ENCODE measurements at places on chromosomes 1 and 21. TPM values are rescaled to one million over a fixed set of nuclear protein-coding genes. Genes with fewer than 3 reads are reported as not detected.

DNA sequence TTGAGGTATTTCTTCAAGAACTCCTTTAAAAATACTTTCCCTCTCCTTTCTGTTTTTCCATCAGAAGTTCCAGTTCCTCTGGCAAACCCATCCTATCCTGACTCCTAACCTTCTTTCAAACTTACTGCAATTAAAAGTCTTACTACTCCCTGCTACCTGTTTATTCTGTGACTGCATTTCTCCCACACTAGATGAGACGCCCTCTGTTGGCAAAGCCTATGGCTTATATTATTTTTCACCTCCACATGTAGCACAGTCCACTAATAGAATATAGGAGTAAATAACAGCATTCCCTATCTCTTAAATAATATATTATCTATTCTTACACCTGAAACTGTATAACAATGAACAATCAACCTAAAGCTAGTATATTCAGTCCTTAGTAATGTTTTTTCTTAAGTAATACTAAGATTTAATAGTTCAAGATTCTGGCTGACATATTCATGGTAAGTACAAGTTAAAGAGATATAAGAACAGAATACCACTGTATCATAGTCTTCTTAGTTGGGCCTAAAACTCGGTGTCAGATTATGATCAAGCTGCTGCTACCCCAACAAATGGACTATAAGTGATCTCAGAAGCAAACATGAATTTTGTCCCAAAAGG is 54.8 kb downstream of the RAB3GAP2 start:
- no peaks in the 10 kb centered on the region for H3K36me3 ChIP-seq
- DNase-seq: no peak
- H3K27ac ChIP-seq: no peak overlapping the region
- no peak overlapping the region for H3K4me3 ChIP-seq

DNA sequence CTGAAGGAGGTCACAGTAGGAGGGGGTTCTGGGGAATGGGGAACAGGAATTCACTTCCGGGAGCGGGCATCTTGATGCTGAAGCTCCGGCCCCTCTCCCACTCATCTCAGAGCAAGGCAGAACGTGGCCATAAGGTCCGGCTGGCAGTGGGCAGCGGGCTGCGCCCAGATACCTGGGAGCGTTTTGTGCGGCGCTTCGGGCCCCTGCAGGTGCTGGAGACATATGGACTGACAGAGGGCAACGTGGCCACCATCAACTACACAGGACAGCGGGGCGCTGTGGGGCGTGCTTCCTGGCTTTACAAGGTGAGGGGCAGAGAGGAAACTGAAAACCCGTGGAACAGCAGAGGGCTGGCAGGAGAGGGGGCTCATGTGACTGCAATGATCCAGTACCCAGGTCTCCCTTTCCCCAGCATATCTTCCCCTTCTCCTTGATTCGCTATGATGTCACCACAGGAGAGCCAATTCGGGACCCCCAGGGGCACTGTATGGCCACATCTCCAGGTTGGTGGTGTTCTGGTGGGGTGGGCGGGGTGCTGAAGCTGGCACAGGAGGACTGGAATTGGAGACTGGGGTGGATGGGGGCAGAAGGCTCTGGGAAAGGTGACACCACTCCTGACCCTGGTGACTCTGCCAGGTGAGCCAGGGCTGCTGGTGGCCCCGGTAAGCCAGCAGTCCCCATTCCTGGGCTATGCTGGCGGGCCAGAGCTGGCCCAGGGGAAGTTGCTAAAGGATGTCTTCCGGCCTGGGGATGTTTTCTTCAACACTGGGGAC is 3.0 kb downstream of the SLC27A3 start:
- no peak for DNase-seq
- H3K4me1 ChIP-seq: peaks cover 80% of the 10 kb centered on the region
- no peaks in the 10 kb centered on the region for H3K27me3 ChIP-seq
- H3K27ac ChIP-seq: no peak overlapping the region
- peaks cover under 1% of the 10 kb centered on the region for H3K36me3 ChIP-seq
- no peak overlapping the region for H3K4me3 ChIP-seq

DNA sequence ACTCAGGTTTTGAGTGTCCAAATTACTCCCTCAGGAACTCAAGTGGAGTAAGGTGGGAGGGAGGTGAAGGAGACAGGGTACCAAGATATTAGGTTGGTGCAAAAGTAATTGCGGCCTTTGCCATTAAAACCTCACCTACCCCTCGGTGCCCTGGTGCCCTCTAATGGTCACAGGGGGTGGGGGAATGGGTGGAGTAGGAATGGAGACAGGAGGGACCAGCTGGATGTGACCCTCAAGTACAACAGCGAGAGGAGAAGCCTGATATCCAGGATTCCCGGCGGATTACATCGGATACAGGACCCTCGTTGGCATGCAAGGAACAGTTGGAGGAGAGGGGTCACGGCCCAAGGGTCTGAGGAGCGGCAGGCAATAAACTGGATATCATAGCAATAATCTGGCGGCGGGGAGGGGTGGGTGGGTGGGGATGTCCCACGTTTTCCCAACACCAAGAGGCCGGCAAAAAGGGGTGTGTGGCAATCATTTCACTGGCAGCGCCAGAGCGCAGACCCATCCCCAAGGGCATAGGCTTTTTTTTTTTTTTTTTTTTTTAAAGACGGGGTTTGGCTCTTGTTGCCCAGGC is 4.3 kb upstream of the ZBTB7B start:
- H3K27ac ChIP-seq: no peak overlapping the region
- no peaks in the 10 kb centered on the region for H3K36me3 ChIP-seq
- H3K27me3 ChIP-seq: no peaks in the 10 kb centered on the region
- no peak for DNase-seq
- H3K4me3 ChIP-seq: no peak overlapping the region

DNA sequence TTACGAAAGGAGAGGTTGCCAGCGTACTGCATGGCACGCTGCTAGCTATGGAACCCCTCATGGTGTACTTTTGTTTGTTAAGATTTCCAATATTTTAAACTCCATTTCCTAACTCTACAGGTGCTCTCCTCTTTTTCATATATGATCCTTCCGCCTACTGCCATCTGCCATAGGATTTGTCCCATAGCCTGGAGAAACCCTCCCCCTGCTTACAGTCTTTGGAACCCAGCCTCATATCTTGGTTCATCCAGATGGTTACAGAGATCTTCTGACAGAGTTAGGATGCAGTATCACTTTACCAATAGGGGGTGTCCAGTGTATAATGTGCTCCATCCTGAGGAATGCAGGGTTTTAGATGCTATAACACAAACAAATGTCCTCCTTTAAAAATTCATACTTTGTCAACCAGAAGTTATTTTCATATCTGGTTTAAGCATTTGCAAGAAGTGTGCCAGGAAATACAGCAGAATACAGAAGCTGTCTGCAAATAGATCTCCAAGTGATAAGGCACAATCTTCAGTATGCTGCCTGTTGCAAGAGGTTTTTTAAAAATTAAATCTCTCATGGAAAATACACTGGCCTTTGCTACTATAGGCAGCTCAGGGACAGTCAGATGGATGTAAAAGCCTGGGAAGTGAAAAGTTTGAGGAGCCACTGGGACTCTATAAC is 377.8 kb downstream of the KCNH1 start:
- no peaks in the 10 kb centered on the region for H3K27me3 ChIP-seq
- DNase-seq: no peak
- H3K4me1 ChIP-seq: no peaks in the 10 kb centered on the region

DNA sequence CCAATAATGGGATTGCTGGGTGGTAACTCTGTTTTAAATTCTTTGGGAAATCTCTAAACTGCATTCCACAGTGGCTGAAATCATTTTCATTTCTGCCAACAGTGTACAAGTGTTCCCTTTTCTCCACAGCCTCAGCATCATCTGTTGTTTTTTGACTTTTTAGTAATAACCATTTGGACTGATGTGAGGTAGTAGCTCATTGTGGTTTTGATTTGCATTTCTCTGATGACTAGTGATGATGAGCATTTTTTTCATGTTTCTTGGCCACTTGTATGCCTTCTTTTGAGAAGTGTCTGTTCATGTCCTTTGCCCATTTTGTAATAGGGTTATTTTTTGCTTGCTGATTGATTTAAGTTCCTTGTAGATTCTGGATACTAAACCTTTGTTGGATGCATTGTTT is 131.9 kb upstream of the B3GALT2 start:
- no peak overlapping the region for H3K4me3 ChIP-seq
- no peaks in the 10 kb centered on the region for H3K36me3 ChIP-seq
- no peak overlapping the region for H3K27ac ChIP-seq
- H3K27me3 ChIP-seq: no peaks in the 10 kb centered on the region
- H3K4me1 ChIP-seq: no peaks in the 10 kb centered on the region

DNA sequence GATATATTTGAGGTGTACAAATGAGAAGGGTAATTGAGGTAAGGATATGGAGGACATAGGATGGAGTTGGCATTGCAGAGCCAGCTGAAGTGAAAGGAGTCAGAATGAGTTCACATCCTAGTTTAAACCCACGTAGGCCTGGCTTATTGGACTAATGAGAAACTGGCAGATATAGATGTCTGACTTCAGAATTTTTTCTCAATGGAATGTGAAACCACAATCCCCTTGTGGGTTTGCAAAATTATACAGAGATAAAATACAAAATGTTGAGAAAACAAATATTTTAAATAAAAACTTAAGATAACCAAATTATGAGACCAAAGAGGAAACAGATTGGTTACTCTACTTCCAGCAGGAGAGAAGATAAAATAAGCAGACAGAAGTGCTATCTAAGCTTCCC is 277.4 kb upstream of the LRRC7 start:
- no peaks in the 10 kb centered on the region for H3K27me3 ChIP-seq
- no peaks in the 10 kb centered on the region for H3K4me1 ChIP-seq
- no peak overlapping the region for H3K27ac ChIP-seq
- no peak for DNase-seq
- H3K4me3 ChIP-seq: no peak overlapping the region
- H3K36me3 ChIP-seq: no peaks in the 10 kb centered on the region

DNA sequence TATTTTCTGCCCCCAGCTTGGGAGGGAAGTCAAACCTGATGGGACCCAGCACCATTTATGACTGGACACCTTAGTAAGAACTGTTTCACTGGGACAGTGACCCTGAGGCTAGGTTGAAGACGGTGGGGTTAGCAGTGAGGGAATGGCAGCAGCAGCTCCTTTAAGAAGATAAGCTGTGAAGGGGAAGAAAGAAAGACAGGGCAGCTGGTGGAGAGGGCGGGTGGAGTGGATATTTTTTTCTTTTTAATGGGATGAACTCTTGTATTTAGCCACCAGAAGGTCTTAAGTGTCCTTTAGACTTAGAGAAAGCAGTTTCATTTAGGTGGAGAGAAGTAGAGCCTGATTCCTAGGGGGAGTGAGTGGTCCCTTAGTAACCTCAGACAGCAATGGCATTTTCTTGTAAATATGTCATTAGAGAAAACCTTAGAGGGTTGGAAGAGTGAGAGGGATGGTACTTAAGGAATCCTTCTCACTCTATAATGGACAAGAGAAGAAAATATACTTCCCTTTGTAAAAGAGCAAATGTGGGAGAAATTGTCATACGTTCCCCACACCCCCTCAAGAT is 187.5 kb downstream of the HHAT start:
- H3K4me3 ChIP-seq: no peak overlapping the region
- H3K36me3 ChIP-seq: no peaks in the 10 kb centered on the region
- H3K27me3 ChIP-seq: no peaks in the 10 kb centered on the region
- no peak for DNase-seq
- H3K4me1 ChIP-seq: no peaks in the 10 kb centered on the region

DNA sequence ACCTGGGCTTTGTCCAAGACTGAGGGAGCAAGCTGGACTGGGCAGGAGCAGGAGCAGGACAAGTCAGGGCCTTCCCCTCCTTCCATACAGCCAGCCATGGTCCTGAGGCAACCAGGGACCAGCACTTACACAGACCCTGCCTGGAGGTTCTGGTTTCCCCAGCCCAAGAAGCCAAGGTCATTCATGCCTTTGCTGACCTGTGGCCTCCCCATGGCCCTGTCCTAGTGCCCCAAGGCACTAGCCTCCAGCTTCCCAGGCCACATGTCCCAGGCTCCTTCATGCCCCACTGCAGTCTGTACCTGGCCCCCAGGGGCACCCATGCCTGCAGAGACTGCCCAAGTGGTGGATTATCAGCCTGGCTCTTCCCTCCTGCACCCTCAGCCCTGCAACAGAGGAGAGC is 243.9 kb downstream of the TOMM20 start:
- no peaks in the 10 kb centered on the region for H3K36me3 ChIP-seq
- H3K4me3 ChIP-seq: no peak overlapping the region
- DNase-seq: no peak
- H3K4me1 ChIP-seq: peaks cover 37% of the 10 kb centered on the region

- no peak overlapping the region for H3K4me3 ChIP-seq
- no peak overlapping the region for H3K27ac ChIP-seq
- H3K36me3 ChIP-seq: no peaks in the 10 kb centered on the region
- no peak for DNase-seq
- no peaks in the 10 kb centered on the region for H3K4me1 ChIP-seq
Measured at GRCh38 chr21:23955135-23955843, 1652.0 kb downstream of the MRPL39 start.

DNA sequence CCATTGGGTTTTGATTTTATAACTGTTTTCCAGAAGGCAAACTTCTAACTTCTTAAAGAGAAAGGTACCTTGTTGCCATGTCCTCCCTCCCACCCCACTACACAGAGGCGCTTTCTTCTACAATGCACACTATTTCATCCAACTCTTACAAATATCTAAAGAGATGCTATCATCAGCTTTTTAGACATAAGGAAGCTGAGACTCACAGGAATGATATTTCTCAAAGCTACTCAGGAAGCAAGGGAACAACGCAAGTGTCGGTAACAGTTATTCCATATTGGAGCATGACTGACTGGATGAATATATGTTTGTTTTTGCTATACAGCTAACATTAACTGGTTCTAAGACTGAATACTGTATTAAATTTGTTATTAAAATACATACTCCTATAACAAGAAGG is 318.0 kb downstream of the SMYD3 start:
- H3K4me3 ChIP-seq: no peak overlapping the region
- no peaks in the 10 kb centered on the region for H3K36me3 ChIP-seq
- no peak overlapping the region for H3K27ac ChIP-seq
- H3K27me3 ChIP-seq: no peaks in the 10 kb centered on the region
- H3K4me1 ChIP-seq: no peaks in the 10 kb centered on the region

DNA sequence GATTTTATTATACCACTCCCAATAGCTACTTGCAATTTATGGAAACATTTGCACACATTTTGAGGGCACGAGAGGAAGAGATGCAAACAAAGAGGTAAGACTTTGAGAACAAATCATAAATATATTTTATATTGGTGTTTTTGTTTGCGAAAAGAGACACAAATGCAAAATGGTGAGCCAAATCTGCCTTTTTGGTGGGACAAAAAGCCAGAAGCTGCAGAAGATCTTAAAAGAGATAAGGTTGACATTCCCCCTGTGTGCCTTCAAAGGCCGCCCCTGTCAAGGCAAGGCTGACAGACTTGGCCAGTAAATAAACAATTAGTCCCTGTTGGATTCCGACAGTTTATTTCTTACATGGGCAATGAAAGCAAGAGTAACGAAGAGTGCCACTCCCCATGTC is 122.8 kb downstream of the LBR start:
- H3K4me1 ChIP-seq: no peaks in the 10 kb centered on the region
- H3K27ac ChIP-seq: no peak overlapping the region
- no peak overlapping the region for H3K4me3 ChIP-seq
- H3K27me3 ChIP-seq: no peaks in the 10 kb centered on the region

Gene SHISAL2A
- total RNA-seq: not detected

Gene KIF17
- 6.0 TPM for total RNA-seq

Gene PGBD5
- 13.2 TPM for total RNA-seq

Gene PKP1
- 2.3 TPM for total RNA-seq

Gene THEM5
- total RNA-seq: not detected

Gene ACTL8
- total RNA-seq: not detected
